ENCODE measurements at places on chromosomes 13 and 19.

GRCh38 chr19:29583196-29583999 is 22.7 kb upstream of the POP4 start:
- DNase-seq: no peak

GRCh38 chr19:542173-542866 is 1.5 kb upstream of the GZMM start:
- no peak for DNase-seq

DNA sequence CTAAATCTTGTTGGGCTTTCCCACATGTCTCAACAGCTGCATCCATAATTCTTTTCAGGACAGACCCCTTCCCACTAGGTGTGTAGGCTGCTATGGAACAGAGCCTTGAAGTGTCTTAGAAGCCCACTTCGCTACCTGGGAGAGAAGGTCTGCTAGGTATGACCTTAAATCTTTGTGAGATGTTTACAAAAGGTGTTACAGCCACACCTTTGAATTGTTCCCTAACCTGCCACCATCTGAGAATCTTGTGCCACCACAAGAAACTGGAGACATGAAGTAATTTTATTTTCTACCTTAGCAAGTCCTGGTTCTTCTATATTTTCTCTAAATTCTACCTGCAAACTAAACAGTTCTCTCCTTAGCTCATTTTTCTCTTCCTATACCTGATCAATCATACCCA is 67.4 kb upstream of the IL17D start:
- DNase-seq: no peak

- DNase-seq: no peak
These were observed 63.8 kb upstream of the ZNF420 start for GRCh38 chr19:37014456-37014855.

- DNase-seq: peak; percentile 2
These were observed 661.0 kb downstream of the SLITRK1 start for GRCh38 chr13:83221256-83221655.

DNA sequence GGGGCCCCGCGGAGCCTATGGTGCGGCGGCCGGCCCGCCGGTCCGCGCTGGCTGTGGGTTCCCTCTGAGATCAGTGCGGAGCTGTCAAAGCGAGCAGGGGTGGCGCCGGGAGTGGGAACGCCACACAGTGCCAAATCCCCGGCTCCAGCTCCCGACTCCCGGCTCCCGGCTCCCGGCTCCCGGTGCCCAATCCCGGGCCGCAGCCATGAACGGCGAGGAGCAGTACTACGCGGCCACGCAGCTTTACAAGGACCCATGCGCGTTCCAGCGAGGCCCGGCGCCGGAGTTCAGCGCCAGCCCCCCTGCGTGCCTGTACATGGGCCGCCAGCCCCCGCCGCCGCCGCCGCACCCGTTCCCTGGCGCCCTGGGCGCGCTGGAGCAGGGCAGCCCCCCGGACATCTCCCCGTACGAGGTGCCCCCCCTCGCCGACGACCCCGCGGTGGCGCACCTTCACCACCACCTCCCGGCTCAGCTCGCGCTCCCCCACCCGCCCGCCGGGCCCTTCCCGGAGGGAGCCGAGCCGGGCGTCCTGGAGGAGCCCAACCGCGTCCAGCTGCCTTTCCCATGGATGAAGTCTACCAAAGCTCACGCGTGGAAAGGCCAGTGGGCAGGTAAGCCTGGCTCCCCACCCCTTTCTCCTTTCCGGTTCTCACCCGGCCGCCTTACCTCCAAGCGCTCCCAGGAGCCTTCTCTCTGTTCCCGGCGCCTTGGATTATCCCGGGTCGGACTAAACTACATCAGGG is at the start of gene PDX1:
Gene PDX1 (plus strand): TSS at position 67 of the 743 bp plus-strand sequence. CDS start 139 bp downstream, at position 206.
- DNase-seq: no peak

- DNase-seq: no peak
These were observed 144.1 kb upstream of the TRPC4 start for GRCh38 chr13:38013676-38014075.

GRCh38 chr13:38418286-38418685 is 68.6 kb downstream of the UFM1 start:
- no peak for DNase-seq

DNA sequence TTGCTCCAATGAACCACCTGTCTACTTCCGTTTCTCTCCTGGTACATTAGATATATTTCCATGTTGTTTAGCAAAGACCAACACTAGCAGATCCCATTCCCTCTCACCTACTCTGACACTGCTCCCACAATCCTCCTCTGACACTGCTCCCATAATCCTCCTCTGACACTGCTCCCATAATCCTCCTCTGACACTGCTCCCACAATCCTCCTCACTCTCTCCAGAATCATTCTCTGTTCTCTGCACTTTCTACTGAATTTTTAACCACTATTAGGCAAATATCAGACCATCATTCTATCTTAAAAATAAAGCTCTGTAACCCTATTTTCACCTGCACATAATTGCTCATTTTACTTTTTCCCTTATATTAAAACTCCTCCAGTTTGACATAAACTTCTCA is 578.5 kb upstream of the PCDH20 start:
- DNase-seq: no peak

- DNase-seq: no peak
These were observed 6.9 kb downstream of the IL4I1 start for GRCh38 chr19:49889687-49890348.

GRCh38 chr19:15050639-15051038 is 1.4 kb downstream of the CASP14 start:
- DNase-seq: no peak

GRCh38 chr13:71775966-71776365 is 91.0 kb downstream of the DACH1 start:
- DNase-seq: no peak

DNA sequence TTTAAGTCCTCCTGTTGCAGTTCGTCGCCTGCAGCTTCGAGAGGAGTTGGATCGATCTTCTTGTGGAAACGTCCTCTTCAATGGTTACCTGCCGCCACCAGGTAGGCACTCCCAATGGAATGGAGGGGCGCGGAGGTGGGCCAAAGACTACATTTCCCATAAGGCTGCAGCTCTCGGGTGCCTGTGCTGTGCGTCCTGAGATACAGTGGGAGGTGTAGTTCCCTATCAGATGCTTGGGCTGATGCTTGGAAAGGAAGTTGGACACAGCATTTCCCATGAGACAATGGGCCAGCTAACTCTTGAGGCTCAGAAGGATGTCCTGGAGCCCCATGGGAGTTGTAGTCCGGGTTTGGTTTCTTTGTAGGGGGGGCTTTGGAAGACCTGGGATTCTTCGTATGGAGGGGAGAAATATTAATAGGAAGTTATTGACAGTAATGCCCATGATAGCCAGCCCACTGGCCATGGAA is 1.8 kb downstream of the SHKBP1 start:
- peak; percentile 30 for DNase-seq

GRCh38 chr13:44007451-44007850 is 127.7 kb downstream of the LACC1 start:
- DNase-seq: no peak

DNA sequence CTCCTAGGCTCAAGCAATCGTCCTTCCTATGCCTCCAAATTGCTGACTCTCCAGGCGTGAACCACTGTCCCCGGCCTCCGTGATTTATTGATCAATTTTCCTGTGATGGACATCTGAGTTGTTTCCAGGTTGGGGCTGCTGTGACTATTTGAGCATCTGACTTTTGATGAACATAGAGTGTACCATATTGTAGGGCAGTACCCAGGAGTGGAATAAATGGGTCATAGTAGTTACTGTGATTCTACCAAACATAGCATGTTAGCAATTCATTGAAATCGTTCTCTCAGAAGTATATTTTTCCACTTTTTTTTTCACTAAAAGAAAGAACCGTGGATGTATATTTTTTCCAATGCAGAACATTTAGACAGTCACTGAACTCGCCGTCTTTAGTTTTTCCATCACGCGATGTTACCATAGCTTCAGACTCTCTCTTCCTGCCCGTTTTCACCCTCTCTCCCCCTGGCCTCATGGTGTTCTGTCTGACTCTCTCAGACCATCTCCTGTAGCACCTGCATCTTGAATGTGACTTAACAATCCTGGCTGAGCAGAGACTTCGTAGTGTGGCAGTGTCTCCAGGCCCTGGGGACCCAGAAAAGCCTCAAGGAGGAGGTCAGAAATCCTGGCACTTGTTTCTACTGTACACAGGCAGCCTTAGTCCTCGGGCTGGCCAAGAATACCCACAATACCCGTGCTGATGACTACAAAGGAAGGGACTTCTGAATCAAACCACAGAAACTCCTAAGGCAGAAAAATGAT is 3.2 kb upstream of the RASGRP4 start:
- no peak for DNase-seq

GRCh38 chr19:48491793-48492123 is 19.9 kb downstream of the LMTK3 start:
- no peak for DNase-seq

DNA sequence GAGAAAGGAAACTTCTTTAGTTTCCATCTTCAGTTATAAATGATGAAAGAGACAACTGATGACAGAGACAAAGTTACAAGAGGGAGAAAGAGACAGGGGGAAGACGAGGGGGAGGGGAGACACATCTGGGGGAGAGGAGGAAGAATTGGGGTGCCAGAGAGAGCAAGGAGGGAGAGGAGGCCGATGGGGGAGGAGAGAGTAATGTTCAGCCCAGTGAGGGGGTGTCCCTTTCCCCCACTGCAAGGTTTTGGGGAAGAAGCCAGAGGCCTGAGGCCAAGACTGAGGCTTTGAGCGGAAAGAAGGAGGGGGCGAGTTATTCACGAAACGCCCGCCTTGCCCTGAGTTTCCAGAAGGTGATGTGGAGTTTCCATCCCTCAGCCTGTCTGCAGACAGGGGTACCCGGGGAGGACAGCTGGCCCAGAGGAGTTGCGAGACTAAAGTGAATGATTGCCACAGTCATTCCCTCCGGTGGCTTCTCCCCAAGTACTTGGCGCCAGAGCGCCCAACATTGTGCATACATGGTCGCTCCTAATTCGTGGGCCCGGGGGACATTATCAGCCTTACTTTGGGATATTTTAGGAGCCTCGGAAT is 558 bp upstream of the PPAN start:
- no peak for DNase-seq

DNA sequence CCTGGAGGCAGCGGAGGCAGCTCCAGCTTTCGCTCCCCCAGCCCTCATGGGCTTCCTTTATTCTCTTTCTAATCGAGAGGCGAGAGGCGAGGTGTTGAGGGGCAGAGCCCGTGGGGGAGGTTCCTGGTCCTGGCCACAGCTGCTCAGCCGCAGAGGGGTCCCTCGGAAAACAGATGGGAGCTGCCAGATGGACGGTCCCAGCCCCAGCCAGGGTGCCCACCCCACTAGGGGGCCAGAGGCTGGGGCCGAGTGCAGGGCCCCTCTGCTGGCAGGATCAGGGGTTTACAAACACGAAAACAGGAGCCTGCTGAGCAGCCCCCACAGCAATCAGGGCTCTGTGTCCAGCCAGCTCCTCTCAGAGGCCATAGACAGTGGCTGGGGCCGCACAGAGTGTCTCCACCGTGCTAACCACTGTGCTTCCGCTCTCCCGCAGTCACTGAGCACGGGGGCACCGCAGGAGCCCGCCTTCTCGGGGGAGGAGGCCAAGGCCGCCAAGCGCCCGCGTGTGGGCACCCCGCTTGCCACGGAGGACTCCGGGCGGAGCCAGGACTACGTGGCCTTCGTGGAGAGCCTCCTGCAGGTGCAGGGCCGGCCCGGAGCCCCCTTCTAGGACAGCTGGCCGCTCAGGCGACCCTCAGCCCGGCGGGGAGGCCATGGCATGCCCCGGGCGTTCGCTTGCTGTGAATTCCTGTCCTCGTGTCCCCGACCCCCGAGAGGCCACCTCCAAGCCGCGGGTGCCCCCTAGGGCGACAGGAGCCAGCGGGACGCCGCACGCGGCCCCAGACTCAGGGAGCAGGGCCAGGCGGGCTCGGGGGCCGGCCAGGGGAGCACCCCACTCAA is 182.2 kb downstream of the KDM4B start:
- no peak for DNase-seq

DNA sequence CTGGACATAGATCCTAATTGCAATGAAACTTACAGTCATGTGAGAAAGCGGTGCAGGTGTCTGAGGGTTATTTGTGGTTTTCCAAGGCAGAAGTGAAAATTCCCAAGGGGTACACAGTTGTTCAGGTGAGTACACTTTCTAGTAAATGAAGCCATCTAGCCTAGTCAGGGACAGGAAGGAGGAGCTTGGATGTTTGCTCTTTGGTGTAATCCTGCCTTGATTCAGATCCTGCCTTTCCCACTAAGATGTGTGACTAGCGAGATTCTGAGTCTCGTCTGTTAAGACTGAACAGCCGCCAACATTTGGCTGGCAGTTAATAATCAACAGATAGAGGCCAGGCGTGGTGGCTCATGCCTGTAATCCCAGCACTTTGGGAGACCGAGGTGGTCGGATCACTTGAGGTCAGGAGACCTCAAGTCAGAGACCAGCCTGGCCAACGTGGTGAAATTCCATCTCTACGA is 2.5 kb downstream of the RPS9 start:
- DNase-seq: no peak

GRCh38 chr19:51179256-51179655 is 37.2 kb downstream of the SIGLEC7 start:
- DNase-seq: no peak

- DNase-seq: no peak
These were observed 46.4 kb downstream of the VWA8 start for GRCh38 chr13:41914552-41914951.

DNA sequence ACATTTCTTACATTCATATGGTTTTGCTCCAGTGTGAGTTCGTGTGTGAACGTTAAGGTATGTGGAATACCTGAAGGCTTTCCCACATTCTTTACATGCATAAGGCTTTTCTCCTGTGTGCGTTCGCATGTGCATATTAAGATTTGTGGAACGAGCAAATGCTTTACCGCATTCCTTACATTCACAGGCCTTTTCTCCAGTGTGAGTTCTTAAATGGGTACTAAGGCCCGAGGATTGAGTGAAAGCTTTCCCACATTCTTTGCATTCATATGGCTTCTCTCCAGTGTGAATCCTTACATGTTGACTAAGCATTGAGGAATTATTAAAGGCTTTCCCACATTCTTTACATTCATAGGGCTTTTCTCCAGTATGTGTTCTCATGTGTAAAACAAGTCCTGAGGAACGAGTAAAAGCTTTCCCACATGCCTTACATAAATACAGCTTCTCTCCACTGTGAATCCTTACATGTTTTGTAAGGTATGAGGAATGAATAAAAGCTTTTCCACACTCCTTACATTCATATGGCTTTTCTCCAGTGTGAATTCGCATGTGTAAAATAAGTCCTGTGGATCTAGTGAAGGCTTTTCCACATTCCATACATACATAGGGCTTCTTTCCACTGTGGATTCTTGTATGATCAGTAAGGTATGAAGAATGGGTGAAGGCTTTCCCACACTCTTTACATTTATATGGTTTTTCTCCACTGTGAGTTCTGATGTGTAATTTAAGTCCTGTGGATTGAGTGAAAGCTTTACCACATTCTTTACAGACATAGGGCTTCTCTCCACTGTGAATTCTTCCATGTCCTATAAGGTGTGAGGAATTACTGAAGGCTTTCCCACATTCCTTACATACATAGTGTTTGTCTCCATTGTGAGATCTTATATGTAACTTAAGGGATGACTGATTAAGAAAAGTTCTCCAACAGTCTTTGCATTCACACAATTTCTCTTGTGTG is 10.7 kb downstream of the ZNF846 start:
- peak; percentile 4 for DNase-seq

GRCh38 chr19:50040967-50041366 is 15.2 kb downstream of the ZNF473 start:
- no peak for DNase-seq

- DNase-seq: peak; percentile 64
These were observed 433 bp downstream of the SIX5 start for GRCh38 chr19:45768655-45768983.
